ENCODE measurements at places on chromosomes 16 and 17.

GRCh38 chr17:13787636-13788035 lies 185.9 kb upstream of the HS3ST3A1 start:
- no peak for DNase-seq

DNA sequence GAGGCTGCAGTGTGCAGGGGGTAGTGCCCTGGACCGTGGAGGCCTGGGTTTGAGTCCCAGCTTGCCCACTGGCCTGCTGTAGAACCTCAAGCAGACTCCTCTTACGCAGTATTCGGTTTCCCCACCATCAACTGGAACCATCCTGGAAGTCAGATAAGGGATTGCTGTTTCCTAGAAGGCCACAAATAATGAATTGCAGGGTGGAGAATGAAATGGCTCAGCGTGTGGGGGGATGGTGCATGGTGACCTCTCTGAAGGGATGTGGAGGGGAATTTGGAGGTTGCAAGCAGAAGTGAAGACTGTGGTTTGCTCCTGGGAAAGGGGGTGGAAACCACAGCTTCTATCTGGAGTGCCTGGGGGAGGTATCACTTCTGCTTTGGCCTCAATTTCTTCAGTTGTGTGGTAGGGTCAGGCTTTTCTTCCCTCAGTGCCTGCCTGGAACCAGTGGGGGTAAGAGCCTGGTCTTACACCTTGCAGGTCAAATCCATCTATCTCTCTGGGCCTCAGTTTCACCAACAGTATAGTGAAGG lies 1.7 kb downstream of the ADGRG5 start:
- DNase-seq = no peak

DNA sequence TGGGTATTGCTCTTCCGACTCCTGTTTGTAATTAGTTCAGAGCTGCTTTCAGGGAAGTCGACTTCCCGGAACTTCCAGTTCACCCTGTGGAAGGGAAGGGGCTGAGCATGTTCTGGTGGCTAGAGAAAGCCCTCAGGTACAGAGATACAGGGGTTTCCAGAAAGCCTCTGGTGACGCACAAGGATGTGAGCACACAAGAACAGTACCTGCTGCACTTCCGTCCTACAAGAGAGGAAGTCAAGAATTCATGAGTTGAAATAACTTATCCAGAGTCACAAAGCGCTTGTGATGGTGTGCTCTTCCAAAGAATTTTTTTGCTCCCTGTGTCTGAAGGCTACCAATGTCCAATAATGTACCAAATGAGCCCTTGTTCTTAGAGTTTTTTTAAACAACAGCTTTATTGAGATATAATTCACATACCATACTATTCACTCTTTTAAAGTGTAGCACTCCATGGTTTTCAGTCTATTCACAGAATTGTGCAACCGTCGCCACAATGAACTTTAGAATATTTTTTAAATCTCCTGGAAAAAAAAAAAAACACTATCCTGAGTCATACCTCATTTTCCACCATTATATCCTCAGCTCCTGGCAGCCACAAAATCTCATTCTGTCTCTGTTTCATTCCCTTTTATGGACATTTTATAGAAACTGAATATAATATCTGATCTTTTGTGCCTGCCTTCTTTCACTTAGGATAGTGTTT lies 327.6 kb downstream of the CDH13 start:
- no peak for DNase-seq

GRCh38 chr16:2447920-2448583 lies 11.9 kb upstream of the TEDC2 start:
- DNase-seq = no peak

- DNase-seq = no peak
Observed at GRCh38 chr17:10368561-10368960, 4.2 kb downstream of the MYH13 start.

DNA sequence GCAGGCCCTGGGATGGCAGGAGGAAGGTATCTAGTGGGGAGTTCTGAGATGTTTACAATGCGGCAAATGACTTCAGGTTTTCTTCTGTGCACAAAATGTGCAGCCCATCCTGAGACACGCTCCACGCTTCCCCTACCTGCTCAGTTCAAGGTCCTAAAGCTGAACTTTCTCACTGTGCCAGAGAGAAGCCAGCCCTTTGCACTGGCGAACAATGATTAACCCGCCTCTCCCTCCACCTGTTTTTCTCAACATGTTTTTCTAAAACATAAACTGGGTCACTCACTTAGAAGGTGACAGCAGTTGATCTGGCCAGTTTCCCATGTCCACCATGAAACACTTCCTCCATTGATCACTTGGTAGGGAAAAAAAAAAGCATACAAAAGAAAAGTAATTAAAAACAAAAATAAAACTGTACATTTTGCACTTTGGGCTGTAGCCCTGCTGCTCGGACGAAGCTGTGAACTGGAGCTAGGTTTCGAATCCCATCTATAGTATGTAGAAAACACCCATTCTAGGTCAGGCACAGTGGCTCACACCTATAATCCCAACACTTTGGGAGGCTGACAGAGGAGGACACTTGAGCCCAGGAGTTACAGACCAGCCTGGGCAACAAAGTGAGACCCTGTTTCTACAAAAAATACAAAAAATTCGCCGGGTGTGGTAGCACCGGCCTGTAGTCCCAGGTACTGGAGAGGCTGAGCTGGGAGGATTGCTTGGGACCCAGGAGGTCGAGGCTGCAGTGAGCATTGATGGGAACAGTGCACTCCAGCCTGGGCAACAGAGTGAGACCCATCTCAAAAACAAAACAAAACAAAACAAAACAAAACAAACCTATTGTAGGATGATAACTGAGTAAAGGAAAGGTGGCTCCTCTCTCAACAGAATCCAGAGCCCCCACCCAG lies 6.1 kb upstream of the G6PC1 start:
- no peak for DNase-seq

- no peak for DNase-seq
Observed at GRCh38 chr17:67528751-67529436, 151.8 kb downstream of the PITPNC1 start.

DNA sequence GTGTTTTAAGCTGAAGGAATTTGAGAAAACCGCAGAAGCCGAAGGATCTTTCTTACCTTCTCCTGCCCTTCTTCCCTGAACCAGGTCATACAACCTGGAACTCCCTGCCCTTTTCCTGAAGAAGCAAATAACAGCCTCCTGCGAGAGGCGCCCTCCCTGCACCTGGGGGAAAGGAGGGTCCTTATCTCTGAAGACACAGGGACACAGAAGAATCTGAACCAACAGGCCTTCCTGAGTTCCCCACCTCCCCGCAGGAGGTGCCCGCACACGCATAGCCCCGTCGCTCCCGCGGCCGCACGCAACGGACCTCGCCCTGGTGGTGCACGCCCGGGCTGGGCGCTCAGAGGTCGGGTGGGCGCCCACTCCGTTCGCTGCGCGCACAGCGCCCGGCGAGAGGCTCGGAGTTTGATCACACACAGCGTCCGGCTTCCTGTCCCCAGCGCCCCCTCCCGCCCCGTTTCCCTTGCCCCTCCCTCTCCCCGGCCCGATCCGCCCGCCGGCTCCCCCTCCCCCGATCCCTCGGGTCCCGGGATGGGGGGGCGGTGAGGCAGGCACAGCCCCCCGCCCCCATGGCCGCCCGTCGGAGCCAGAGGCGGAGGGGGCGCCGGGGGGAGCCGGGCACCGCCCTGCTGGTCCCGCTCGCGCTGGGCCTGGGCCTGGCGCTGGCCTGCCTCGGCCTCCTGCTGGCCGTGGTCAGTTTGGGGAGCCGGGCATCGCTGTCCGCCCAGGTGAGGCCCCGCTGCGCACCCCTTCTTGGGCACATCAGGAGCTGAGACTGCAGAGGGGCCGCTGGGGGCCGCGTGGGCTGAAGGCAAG lies at the start of gene TNFSF12:
TSS of gene TNFSF12 (plus strand) at position 474 of the 816 bp plus-strand sequence. CDS start at position 570, 96 bp downstream.
- no peak for DNase-seq

DNA sequence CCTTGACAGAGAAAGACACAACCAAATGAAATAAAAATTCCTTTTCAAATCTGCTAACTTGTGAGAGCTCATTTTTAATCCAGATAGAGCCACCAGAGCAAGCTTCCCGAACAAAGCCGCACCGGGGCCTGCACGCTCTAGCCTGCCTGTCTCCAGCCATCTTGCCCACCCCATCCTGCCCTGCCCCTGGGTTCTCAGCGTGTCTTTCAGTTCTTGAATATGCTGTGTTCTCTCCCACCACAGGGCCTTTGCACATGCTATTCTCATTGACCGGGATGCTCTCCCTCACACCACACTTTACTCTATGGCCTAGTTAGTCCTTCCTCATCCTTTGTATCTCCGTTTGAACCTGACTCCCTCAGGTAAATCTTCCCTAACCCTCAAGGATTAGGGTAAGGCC lies 14.7 kb downstream of the SMIM5 start:
- DNase-seq = no peak

- no peak for DNase-seq
Observed at GRCh38 chr17:43471585-43472160, 12.1 kb upstream of the DHX8 start.

- no peak for DNase-seq
Observed at GRCh38 chr17:12826431-12826830, 37.1 kb downstream of the ARHGAP44 start.

GRCh38 chr17:3630781-3631180 lies 5.3 kb downstream of the SHPK start:
- DNase-seq = no peak

DNA sequence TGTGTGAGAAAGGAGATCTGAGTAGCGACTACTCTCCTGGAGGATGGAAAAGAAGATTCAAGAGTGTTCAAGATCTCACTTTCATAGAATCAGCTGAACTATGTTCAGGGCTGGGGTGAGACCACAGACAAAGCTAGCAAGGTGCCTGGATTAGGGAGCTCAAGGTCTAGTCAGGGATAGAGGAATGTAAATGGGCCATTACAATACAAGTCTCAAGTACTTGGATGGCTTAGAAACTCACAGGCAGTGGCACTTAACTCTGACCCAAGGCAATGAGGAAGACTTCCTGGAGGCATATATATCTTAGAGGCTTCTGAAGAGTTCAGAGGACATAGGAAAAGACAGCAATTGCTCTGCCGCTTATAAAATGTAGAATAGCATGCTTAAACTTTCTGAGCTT lies 184.9 kb upstream of the CDH11 start:
- no peak for DNase-seq

- DNase-seq = peak; percentile 90
Observed at GRCh38 chr17:75405365-75406221, at the start of gene GRB2. GRB2 (minus strand) TSS chr17:75405678; CDS start chr17:75393628, 12,050 bp downstream.

GRCh38 chr17:73482894-73483293 lies 161.4 kb downstream of the SDK2 start:
- no peak for DNase-seq

GRCh38 chr17:76022285-76022684 lies 4.8 kb downstream of the EVPL start:
- no peak for DNase-seq

DNA sequence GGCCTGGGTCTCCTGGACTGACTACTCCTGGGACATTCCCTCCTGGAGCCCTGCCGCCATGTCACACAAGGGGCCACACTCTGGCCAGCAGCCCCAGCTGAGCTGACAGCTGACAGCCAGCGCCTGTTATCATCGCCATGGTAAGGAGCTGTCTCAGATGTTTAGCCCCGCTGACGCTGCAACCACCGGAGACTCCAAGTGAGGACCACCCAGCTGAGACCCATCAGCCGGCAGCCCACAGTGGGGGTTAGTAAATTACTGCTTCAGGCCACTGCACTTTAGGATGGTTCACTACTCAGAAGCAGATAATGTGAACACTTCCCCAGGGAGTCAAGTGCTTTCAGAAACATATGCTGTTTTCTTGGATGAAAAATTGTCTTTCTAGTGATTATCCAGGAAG lies 14.6 kb upstream of the SPHK1 start:
- DNase-seq = no peak

- DNase-seq = no peak
Observed at GRCh38 chr16:27114006-27114405, 47.3 kb downstream of the C16orf82 start.

GRCh38 chr17:30091771-30092170 lies 24.8 kb upstream of the NSRP1 start:
- DNase-seq = no peak

DNA sequence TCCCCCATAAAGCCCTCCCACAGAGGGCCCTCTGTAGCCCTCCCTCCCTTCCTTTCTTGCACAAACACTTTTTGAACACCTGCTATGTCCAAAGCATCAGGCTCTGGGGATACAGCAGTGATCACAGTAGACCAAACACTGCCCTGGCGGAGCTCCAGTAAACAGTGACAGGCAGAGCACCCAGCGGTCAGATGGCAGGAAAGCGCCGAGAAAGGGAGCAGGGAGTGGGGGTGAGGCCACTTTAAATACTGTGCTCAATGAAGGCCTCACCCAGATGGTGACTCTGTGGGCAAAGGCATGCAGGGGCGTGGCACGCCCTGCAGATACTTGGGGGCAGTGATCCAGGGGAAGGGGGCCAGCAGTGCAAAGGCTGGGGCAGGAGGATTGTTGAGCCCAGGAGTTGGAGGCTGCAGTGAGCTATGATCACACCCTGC lies 7.6 kb downstream of the PRR29 start:
- no peak for DNase-seq

- no peak for DNase-seq
Observed at GRCh38 chr17:1087381-1088241, 90.7 kb downstream of the TIMM22 start.

DNA sequence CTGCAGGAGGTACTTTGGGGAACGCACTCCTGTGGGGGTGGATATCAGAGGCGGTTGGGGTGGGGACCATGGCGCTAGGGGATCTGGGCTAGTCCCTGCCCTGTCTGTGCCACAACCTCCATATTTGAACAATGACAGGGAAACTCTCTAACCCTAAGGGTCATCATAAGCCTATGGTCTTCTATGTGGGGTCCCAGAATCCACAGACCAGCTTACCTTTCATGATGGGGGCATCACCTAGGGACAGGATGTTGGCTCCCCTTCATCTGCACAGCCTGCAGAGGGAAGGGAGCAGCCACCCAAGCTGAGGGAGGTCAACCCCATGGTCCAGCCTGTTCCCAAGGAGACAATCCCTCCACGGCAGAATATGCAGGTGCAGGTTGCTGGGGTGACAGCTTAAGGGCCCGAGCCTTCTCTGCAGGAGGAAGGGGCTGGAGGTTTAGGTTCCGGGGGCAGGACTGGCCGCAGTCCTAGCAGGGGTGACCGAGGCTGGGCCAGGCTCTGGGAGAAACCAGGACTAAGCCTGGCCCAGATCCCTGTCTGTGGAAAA lies 1.7 kb downstream of the ORAI3 start:
- no peak for DNase-seq

DNA sequence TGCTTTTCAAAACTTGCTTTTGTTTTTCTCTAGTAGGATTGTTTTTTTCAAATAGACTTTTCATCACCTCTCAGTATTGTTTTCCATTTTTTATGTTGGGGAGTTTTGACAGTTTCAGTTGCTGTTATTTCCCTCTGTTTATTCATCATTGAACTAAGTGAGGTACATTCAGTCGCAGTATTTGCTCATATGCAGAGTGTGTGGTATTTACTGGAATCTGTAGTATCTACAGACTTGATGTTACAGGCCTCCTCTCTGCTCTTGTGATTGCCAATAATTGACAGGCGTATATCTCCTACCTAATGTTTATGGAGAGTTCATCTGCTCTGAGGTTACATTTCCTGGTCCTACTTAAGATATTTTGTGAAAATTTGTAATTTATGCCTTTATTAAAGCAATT lies 49.6 kb downstream of the COX10 start:
- DNase-seq = no peak

GRCh38 chr16:56332464-56333079 lies 92.8 kb downstream of the AMFR start:
- DNase-seq = no peak

- DNase-seq = no peak
Observed at GRCh38 chr17:80956321-80957190, 35.1 kb upstream of the CHMP6 start.

GRCh38 chr17:16472539-16472938 lies 19.5 kb downstream of the LRRC75A start:
- DNase-seq = no peak
